ENCODE measurements at places on chromosomes 3 and 15.

- DNase-seq, result peak; percentile 63
Observed at GRCh38 chr3:128907706-128908445, 28.5 kb downstream of the ACAD9 start.

DNA sequence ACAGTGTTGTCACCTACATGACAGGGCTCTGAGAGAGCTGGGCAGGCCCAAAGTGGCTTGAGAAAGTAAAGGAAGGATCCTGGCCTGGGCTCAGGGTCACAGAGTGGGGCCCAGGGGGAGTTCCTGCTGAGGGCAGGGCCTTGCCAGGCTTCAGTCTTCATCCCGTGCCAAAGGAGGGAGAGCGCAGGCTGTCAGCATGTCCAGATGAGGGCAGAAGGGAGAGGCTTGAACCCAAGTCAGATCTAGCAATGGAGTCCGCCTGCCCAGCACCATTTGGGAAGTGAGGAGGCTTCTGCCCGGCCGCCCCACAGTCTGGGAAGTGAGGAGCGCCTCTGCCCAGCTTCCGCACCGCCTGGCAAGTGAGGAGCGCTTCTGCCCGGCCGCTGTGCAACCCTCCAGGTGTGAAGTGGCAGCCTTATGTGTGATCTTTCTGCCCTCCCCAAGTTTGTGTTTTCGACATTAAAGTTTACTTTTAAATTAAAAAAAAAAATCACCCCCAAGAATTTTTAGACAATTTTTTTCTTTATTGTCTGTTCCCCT is 303.6 kb upstream of the PROK2 start:
- no peak for DNase-seq

- DNase-seq, result no peak
Observed at GRCh38 chr3:43257850-43258249, 28.5 kb upstream of the SNRK start.

DNA sequence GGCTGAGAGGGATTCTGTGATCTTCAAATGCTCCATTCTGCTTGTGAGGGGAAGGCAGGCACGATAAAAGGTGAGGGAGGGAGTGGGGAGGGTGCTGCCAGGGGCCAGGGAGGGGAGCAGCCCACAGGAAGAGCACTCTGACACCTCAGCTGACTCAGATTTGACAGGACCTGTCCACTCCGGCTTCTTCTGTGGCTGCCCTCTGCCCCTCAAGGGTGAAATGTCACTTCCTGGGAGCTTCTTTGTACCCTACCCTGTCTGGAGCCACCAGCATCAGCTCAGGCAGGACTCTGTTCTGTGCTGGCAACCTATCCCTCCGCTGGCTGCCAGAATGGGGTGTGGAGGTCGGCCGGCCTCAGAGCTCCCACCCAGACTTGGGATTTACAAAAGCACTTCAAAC is 114.0 kb upstream of the HACD2 start:
- DNase-seq, result no peak

- DNase-seq, result peak; percentile 78
Observed at GRCh38 chr3:184465883-184466412, 86.1 kb downstream of the CHRD start.

- DNase-seq, result no peak
Observed at GRCh38 chr3:193418576-193419373, 40.2 kb upstream of the ATP13A5 start.

- DNase-seq, result no peak
Observed at GRCh38 chr3:141455603-141456300, 31.1 kb upstream of the RASA2 start.

Measured in lower leg skin (tissue), 4 donors.